Activated CD4-positive, alpha-beta T cell treated with anti-CD3 and anti-CD28 coated beads, Interleukin-2, amount 10 ng/mL, durations not matched to agents 24 days and 14 days (primary cell): ENCODE measurements at places on chromosomes 5 and 9. TPM values are rescaled to one million over a fixed set of nuclear protein-coding genes. Genes with fewer than 3 reads are reported as not detected.

Gene LCN9
- not detected in 2 replicates for total RNA-seq

Gene NUTM2G
- not detected in 2 replicates for total RNA-seq

Gene LNPEP
- 38.2 and 39.4 TPM in 2 replicates for total RNA-seq

Gene DMXL1
- total RNA-seq = 22.4 and 25.6 TPM in 2 replicates

Gene MARCOL
- not detected in 2 replicates for total RNA-seq

Gene NXNL2
- not detected in 2 replicates for total RNA-seq

Gene NREP
- 21.6 and 22.2 TPM in 2 replicates for total RNA-seq

Gene PRRC2B
- total RNA-seq = 114 and 128 TPM in 2 replicates

Gene C5orf52
- 0.42 TPM in 1 of 2 replicates, not detected in the other for total RNA-seq

Gene TMOD1
- total RNA-seq = 0.71 and 0.91 TPM in 2 replicates

Gene FOXB2
- not detected in 2 replicates for total RNA-seq

Gene PCDHB14
- not detected in 2 replicates for total RNA-seq

Gene ENTREP1
- total RNA-seq = not detected in 2 replicates

Gene GNA14
- not detected in 2 replicates for total RNA-seq

Gene EQTN
- total RNA-seq = not detected in 2 replicates

Gene PDCD1LG2
- total RNA-seq = 1.3 and 1.5 TPM in 2 replicates

Gene FREM1
- not detected in 2 replicates for total RNA-seq

Gene KIAA1958
- total RNA-seq = 9.8 and 10.6 TPM in 2 replicates

Gene STPG3
- 0.54 and 0.99 TPM in 2 replicates for total RNA-seq

Gene MYOT
- not detected in 2 replicates for total RNA-seq

Gene SUB1
- 403 and 404 TPM in 2 replicates for total RNA-seq

Gene SLC34A1
- total RNA-seq = not detected in 2 replicates

Gene TOR4A
- 10.3 and 11.4 TPM in 2 replicates for total RNA-seq

Gene FOXD4L4
- not detected in 2 replicates for total RNA-seq

Gene C6
- total RNA-seq = not detected in 2 replicates

Gene KIF20A
- total RNA-seq = 18.0 and 19.7 TPM in 2 replicates

Gene PPP3R2
- total RNA-seq = not detected in 2 replicates

Gene CREBRF
- total RNA-seq = 6.2 and 6.7 TPM in 2 replicates

Gene DNLZ
- 31.5 and 34.0 TPM in 2 replicates for total RNA-seq

Gene CDH6
- not detected in 2 replicates for total RNA-seq

Gene RASEF
- not detected in 2 replicates for total RNA-seq

Gene TMC1
- not detected in 2 replicates for total RNA-seq

Gene SLC24A2
- total RNA-seq = not detected in 2 replicates

Gene SAXO1
- total RNA-seq = not detected in 2 replicates

Gene PRDM9
- not detected in 2 replicates for total RNA-seq

Gene ACTBL2
- total RNA-seq = not detected in 2 replicates

Gene IFNA21
- not detected in 2 replicates for total RNA-seq

Gene NMUR2
- total RNA-seq = not detected in 2 replicates

Gene SLC6A18
- total RNA-seq = not detected in 2 replicates

Gene SOX30
- total RNA-seq = 0.19 TPM in 1 of 2 replicates, not detected in the other

Gene AGXT2
- not detected in 2 replicates for total RNA-seq
